DMS 273 treated with DMSO at 0.1 percent for 48 hours (cell line): ENCODE measurements at places on chromosomes 16 and 17.

GRCh38 chr16:80226499-80226898 lies 314.3 kb upstream of the DYNLRB2 start:
- no peak for DNase-seq

- DNase-seq = no peak
Measured at GRCh38 chr17:3529817-3530741, 27.5 kb downstream of the TRPV3 start.

DNA sequence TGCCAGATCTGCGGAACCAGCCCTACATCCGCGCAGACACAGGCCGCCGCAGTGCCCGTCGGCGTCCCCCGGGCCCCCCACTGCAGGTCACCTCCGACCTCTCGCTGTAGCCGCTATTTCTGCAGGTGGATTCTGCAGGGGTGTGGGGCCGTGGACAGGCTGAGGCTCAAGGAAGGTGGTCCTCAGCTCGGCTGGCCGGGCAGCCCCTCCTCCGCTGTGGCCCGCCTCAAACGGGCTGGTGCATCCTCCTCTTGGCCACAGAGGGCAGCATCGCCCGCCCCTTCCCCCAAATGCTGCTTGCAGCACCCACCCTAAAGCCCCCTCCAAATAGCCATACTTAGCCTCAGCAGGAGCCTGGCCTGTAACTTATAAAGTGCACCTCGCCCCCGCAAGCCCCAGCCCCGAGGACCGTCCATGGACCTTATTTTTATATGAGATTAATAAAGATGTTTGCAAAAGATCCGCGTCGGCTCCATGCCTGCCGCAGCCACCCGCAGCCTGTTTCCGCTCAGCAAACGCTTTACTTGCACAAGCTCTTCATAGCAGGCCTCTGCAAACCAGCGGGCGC lies 14.9 kb downstream of the SPATA32 start:
- no peak for DNase-seq

GRCh38 chr16:80996688-80997138 lies 10.0 kb downstream of the CMC2 start:
- DNase-seq = no peak

- DNase-seq = no peak
Measured at GRCh38 chr16:57566436-57566835, 24.0 kb downstream of the ADGRG5 start.

GRCh38 chr17:35377068-35377467 lies 3.6 kb upstream of the SLFN11 start:
- no peak for DNase-seq

GRCh38 chr16:3576211-3576610 lies 992 bp downstream of the NLRC3 start:
- no peak for DNase-seq

- no peak for DNase-seq
Measured at GRCh38 chr17:83152227-83152744, 72.9 kb downstream of the METRNL start.

DNA sequence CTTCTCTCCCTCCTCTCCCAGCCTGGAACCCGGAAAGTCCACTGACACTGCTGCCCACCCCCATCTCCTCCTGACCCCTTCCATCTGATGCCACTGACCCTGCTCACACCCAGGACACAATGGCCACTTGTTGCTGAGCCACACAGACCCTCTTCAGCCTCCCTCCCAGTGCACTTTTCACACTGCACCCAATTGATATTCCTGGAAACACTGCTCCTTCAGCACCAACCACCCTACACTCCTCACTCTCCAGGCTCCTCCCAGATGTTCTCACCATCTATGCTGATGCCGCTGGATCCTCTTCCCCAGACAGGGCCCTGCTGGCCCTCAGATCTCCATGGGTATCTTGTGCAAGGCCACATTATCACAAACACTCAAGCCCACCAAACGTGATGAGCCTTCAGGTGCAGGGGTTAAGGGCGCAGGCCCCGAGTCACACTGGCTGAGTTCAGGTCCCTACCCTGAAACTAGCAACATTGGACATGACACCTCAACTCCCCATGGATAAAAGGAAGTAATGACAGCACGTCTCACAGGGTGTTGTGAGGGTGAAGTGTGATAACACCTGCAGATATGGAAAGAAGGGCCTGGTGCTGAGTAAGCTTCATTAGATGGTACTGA lies 238.1 kb downstream of the ZNF423 start:
- DNase-seq = no peak

DNA sequence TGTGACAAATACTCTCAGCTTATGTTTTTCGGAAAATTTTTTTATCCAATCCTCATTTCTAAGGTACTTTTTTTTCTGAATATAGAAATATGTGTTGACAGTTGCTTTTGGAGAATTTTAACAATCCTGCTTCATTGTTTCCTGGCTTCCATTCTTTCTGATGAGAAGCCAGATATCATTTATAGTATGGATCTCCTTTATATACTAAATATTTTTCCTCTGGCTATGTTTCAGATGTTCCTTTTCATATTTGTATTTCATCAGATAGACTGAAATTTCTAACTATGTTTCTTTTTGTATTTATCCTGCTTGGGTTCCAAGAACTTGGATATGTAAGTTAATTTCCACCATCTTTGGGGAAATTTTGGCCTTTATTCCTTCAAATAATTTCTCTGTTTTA lies 138.9 kb upstream of the CDH11 start:
- no peak for DNase-seq

DNA sequence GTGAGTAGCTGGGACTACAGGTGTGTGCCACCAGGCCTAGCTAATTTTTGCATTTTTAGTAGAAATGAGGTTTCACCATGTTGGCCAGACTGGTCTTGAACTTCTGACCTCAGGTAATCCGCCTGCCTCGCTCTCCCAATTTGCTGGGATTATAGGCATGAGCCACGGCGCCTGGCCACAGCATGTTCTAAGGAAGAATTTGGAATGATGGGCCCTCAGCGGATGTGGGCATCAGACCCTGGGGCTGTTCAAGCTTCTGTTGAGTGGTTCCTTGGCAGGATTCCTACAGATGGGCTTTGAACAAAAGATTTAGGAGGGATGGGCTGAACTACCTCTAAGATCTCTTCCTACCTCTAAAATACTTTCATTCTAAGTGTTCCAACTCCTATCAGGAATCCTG lies 4.1 kb downstream of the PRPSAP2 start:
- DNase-seq = no peak

DNA sequence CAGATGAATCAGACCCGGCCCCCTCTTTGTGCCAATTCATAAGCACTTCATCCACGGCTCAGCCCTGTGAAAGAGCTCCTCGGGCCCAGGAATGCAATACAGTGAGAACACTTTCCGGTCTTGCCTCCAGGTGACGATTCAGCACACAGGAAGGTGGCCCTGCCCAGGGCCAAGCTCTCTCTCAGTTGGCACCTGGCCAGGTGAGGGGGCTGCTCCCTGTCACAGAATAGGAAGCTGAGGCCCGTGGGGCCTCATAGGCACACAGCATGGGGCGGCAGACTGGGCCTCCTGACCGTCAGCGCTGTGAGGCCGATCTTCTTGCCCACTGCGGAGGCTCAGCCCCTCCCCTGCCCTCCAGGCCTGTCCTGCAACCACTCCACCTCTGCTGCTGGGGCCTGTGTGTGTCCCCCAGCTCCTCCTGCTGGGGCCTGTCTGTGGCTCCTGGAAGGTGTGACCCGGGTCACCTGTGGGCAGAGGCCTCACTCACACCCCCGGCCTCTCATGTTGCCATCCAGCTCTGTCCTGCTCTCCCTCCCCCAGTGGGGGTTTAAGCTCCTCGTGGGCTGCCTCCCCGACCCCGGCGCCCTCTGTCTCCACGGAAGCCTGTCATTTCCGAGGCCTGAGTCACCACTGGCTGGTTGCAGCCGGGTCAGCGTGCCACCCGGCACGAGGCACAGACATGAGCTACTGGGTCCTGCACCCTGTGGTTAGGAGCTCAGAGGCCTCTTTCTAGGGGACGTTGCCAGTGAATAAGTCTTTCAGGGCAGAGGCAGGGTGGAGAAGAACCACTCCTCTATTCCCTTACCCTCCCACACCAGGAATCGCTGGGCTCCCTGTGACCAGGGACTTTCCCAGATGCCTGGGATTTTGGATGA lies 114.4 kb downstream of the SEC14L1 start:
- DNase-seq = no peak

GRCh38 chr17:49210158-49211029 lies at the start of the genes ABI3 and GNGT2:
Gene ABI3, plus strand, starts transcription at chr17:49210707. Its CDS starts 18 bp downstream, at chr17:49210725.
Gene GNGT2, minus strand, starts transcription at chr17:49210574. Its CDS starts 3,152 bp downstream, at chr17:49207422.
- DNase-seq = no peak

DNA sequence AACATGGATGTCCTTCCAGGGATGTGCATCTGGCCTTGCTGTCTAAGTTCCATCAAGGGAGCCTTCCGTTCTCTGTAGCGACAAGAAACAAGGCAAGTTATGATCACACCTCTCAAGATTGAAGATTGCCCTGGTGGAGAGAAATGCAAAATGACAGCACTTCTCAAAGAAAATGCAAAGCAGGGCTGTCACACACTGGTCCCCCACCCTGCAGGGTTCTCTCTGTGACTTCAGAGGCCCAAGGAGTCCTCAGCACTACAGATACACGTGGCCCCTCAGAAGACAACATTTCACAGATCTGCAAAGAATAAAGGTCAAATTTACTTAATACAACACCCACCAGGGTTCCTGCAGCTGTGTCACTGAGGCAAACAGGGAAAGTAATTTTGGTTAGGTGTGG lies 60.7 kb upstream of the TEX2 start:
- DNase-seq = no peak

- DNase-seq = no peak
Measured at GRCh38 chr17:13917634-13918033, 151.7 kb upstream of the COX10 start.

- no peak for DNase-seq
Measured at GRCh38 chr16:77383606-77384187, 51.1 kb downstream of the ADAMTS18 start.

DNA sequence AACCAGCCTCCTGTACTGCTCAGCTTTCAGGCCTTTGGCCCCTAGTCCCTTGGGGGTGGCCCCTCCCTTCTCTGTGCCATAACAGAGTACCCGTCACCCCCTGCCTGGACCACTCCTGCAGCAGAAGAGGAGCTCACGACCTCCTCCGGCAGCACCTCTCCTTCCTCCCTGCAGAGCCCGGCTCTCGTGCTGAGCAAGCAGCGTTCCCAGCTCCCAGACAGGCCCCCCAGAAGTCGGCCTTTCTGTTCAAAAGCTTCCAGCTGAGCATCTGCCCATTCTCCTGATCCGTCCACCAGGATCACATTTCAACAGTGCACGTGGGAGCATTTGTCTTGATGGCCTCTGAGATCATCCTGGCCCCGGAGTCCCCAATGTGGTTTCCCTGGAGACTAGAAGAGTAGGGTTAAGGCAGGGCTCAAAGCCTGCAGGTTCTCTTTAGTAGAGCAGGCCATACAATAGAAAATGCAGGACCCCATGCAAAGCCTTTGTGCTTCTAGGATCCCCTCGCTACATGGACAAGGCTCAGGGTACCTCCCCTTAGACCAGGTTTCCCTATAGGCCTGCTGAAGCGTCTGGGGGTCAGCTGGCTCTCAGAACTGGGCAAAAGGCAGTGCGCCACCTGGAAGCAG lies 35.6 kb downstream of the NLRC3 start:
- DNase-seq = no peak

DNA sequence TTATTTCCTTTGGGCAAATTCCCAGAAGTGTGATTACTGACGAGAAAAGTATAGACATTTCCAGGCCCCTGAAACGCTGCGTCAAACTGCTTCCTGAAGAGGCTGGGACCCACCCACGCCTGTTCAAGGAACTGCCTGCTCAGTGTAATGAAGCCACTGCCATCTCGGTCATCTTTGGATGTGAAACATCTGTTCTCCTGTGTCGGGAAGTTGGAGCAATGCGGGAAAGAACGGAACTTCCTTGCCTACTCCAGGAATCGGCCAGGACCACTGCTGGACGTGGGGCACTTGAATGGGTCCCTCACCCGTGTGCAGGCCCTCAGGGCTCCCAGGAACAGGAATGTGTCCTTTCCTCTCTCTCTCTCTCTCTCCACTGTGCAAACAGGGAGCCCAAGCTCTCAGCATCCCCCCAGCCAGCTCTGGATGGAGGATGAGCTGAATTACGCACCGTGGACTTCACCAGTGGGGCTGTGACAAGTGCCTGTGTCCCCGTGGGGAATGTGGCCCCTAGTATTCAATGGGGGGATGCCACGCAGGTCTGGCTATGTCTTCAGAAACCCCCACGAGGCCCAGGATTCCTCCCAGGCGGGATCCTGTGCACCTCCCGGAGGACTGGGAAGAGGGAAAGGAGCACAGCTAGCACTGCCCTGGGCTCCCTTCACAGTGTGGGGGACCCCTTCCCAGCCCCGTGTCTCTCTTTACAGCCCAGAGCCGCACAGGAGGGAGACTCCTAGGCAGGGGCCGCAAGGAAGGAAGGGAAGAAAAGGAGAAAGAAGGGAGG lies 18.3 kb upstream of the LITAF start:
- DNase-seq = no peak

DNA sequence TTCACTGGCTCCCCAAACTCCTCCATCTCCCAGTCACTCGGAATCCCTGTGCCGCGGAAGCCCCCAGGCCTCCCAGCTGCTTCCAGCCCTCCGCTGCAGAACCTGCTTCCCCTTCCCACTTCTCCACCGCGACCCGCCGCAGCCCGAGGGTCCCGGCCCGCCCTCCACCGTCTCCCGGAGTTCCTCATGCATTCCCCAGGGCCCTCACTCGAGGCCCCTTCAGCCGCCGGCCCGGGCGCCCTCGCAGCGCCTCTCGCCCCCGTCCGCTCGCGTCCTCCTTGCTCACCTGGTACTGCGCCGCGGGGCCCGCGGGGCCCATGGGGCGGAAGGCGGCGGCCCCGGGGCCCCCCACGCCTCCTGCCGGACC lies 329 bp downstream of the SMARCD2 start:
- no peak for DNase-seq

DNA sequence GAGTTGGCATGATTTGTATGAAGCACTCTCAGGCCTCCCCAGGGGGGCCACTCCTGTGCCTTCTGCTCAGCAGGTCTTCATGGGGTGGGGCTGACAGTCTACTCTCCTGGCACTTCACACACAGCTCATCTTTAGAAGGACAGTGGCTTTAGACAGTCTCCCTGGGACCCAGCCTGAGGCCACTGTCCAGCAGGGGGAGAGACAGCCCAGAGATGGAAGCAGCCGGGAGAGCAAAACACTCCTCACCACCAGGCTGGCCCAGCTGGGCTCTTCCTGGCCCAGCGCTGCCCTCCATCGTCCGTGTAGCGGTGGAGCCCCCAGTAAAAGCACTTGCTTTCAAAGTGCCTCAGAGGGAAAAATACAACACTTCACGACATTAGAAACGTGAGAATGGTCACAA lies 62.0 kb upstream of the CRHR1 start:
- no peak for DNase-seq
